ENCODE measurements at places on chromosomes 3 and 15.

DNA sequence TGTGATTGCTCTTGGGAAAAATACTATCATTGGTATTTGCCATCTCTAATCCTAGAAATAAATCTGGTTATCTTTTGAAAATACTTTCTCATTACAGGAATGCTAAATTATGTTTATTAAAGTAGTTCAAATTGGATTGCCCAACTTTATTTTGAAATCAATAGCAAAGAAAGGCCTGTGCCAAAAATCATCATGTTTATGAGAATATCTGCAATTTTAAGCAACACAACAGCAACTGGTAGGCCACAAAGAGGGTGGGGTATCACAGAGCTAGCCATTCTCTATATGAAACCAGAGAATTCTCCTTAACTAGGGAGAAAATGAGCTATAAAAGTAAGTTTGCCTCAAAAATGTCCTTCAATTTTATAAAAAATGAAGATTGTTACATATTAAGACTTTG is 11.9 kb upstream of the TM4SF19 start:
- H3K36me3 ChIP-seq, result peaks cover 11% of the 10 kb centered on the region
- H3K27me3 ChIP-seq, result no peaks in the 10 kb centered on the region
- no peaks in the 10 kb centered on the region for H3K4me1 ChIP-seq
- DNase-seq, result no peak
- H3K4me3 ChIP-seq, result no peak overlapping the region

DNA sequence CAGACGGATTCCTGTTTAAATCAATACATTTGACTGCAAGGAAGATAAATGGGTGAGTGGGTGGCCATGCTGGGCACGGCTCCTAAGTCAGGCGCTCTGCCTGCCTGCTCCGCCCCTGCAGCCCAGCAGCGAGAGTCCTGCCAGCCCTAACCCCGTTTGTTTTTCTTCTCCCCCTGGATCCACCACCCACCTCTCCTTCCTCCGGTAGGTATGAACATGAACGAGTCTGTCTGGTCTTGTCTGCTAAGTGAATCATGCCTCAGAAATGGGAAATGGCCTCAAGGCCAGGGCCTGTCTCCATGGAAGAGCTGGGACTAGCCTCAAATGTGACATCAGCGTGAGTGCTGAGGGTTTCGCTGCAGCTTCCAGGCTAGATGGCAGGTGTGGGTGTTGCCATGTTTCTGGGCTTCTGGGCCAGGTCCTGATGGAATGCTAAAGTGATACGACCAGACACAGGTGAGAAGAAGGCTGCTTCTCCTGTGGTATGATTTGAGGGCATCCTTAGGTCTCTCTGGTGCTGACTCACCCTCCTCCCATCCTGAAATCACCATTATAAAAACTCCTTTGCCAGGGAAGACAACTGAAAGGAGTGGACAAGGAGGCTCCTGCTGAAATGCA is 5.6 kb upstream of the FEM1B start:
- H3K27ac ChIP-seq, result no peak overlapping the region
- no peak overlapping the region for H3K4me3 ChIP-seq
- no peaks in the 10 kb centered on the region for H3K27me3 ChIP-seq
- H3K36me3 ChIP-seq, result no peaks in the 10 kb centered on the region
- H3K4me1 ChIP-seq, result no peaks in the 10 kb centered on the region

- H3K36me3 ChIP-seq, result no peaks in the 10 kb centered on the region
- no peak for DNase-seq
- no peaks in the 10 kb centered on the region for H3K4me1 ChIP-seq
- no peak overlapping the region for H3K27ac ChIP-seq
Measured at GRCh38 chr15:67792250-67792942, 32.9 kb upstream of the SKOR1 start.

- no peaks in the 10 kb centered on the region for H3K27me3 ChIP-seq
- no peak overlapping the region for H3K4me3 ChIP-seq
- no peak for DNase-seq
- no peak overlapping the region for H3K27ac ChIP-seq
Measured at GRCh38 chr3:134009345-134010000, 20.3 kb downstream of the SLCO2A1 start.

DNA sequence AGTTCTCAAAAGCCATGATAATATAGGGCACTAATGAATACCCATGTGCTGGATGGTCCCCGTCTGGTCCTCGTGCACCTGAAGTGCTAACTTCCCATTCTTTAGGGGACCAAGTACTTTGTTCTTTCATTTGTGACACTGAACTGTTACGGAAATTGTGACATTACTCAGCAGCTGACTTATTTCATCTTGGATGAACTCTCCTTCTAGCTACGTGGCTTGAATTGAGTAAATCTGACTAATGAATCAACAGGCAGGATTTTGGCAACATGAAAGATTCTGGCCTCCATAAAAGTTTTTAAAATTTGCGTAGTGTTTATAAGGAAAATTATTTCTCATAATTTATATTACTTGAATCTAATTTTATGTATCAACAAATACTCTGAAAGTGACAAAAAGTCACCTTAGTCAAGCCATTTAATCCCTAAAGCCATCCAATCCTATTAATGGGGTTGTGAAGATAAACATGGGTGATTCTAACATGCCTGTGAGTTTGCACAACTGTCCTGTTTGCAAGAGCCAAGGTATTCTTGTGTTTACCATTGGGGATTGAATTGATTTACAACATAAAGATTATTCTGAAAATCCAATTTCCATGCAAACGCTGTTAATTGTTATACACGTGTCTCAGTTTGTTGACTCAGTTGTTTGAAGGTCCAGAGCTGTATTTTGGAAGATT is 119.9 kb downstream of the AGBL1 start:
- H3K27me3 ChIP-seq, result no peaks in the 10 kb centered on the region
- H3K27ac ChIP-seq, result no peak overlapping the region
- H3K36me3 ChIP-seq, result no peaks in the 10 kb centered on the region
- no peaks in the 10 kb centered on the region for H3K4me1 ChIP-seq
- H3K4me3 ChIP-seq, result no peak overlapping the region

DNA sequence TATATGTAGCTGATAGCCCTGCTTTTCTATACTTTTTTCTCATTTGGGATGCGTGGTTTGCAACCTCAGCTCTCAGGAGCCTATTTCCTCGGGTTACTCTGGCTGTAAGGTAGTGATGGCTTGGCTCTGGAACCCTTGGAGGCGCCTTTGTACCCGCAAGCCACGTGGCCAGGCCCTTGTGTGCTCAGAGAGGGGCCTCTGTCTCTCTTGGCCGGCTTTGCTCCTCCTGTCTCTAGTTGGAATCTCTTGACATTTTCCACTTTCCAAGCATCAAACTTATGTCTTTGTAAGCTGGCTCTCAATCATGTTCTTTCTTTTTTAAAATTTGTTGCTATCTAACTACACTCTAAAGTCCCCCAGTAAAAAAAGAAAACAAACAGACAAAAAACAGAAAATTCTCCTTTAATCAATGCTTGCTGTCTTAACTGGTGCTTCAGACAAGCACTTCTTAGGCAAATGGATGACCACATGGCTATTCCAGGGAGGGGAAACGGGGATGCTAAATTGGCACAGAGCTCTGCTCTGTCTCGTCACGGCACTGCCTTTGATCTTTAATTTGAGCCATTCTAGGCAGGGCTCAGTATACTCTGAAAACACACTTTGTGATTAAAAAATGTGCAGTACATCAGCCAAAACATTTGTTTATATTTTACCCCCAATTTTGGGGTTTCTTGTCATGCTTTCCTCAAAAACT is 180.4 kb upstream of the NR2E3 start:
- H3K27me3 ChIP-seq, result no peaks in the 10 kb centered on the region
- DNase-seq, result no peak
- no peaks in the 10 kb centered on the region for H3K4me1 ChIP-seq
- H3K27ac ChIP-seq, result no peak overlapping the region
- H3K4me3 ChIP-seq, result no peak overlapping the region

GRCh38 chr15:95127356-95127755 is 896.0 kb downstream of the MCTP2 start:
- no peak for DNase-seq
- no peak overlapping the region for H3K27ac ChIP-seq
- no peak overlapping the region for H3K4me3 ChIP-seq
- H3K36me3 ChIP-seq, result no peaks in the 10 kb centered on the region
- no peaks in the 10 kb centered on the region for H3K4me1 ChIP-seq

DNA sequence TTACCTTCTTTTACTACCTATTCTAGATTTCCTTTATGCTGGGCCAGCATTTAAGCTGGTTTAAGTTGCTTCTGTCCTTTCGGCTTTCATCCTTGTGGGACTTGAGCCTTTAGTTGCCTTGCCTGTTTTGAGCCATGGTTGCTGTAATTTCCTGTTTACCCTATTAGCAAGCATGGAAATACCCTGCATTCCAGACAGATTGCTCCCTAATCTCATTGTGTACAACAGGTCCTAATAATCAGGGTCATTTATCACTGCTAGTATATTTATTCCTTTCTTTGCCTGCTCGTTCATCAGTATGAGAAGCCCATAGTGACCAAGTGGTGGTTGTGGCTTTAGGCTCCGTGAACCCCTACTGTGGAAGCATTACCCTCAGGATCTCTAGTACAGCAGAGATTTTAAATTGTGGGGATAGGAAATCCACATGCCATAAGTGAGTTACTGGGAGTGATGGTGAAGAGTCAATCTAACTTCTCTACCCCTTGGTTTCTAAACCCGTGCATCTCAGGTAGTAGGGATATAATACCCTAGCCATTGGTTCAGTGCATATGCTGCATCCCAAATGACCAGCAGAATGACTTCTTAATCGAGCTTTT is 31.9 kb downstream of the NCK1 start:
- peaks cover 11% of the 10 kb centered on the region for H3K4me1 ChIP-seq
- no peaks in the 10 kb centered on the region for H3K27me3 ChIP-seq
- H3K27ac ChIP-seq, result no peak overlapping the region
- no peak for DNase-seq
- H3K36me3 ChIP-seq, result no peaks in the 10 kb centered on the region
- no peak overlapping the region for H3K4me3 ChIP-seq

DNA sequence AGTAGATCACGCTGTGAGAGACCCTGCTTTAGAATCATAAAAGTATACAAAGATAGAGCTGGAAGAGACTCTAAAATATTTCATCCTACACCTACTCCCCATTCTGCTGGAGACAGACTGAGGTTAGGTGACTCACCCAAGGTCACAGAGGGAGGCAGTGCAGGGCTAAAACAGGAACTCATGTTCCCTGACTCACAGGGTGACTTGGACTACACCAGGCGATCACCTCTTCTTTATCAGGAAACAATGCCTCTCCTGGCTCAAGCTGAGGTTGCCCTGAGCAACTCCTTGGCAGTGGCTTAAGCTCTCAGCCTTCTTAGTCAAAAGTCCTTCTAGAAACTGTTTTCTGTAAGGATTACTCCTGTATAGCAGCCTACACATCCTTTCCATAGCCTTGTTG is 26.4 kb upstream of the TNFAIP8L3 start:
- DNase-seq, result no peak

- H3K27ac ChIP-seq, result no peak overlapping the region
- no peak overlapping the region for H3K4me3 ChIP-seq
- no peak for DNase-seq
- H3K36me3 ChIP-seq, result peaks cover 13% of the 10 kb centered on the region
- H3K27me3 ChIP-seq, result no peaks in the 10 kb centered on the region
- H3K4me1 ChIP-seq, result no peaks in the 10 kb centered on the region
Measured at GRCh38 chr15:52334491-52335160, 39.0 kb upstream of the MYO5C start.

- no peaks in the 10 kb centered on the region for H3K4me1 ChIP-seq
- no peak overlapping the region for H3K4me3 ChIP-seq
- H3K27me3 ChIP-seq, result no peaks in the 10 kb centered on the region
- peak; percentile 3 for DNase-seq
- H3K27ac ChIP-seq, result no peak overlapping the region
Measured at GRCh38 chr15:94287794-94288246, 56.5 kb downstream of the MCTP2 start.

DNA sequence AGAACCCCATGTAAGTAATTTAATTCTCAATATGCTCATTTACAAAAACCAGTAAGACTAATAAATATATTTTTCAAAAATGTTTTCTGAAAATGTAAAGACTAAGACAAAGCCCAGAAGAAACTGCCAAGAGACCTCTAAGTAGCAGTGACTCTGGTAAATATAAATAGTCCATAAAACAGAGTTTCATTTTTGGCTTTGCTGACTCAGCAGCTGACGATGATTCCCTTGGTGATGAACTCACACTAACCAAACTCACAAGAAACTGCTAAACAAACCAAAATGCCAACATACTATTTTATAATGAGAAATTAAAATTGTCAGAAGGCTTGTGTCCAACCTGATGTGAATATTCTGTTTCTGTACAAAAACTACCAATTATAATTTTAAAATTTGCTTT is 31.5 kb upstream of the IMPG2 start:
- no peak overlapping the region for H3K4me3 ChIP-seq
- DNase-seq, result no peak
- H3K27ac ChIP-seq, result no peak overlapping the region
- no peaks in the 10 kb centered on the region for H3K27me3 ChIP-seq
- no peaks in the 10 kb centered on the region for H3K36me3 ChIP-seq

GRCh38 chr3:142735462-142735861 is 11.6 kb downstream of the TRPC1 start:
- no peak overlapping the region for H3K27ac ChIP-seq
- no peak for DNase-seq
- no peak overlapping the region for H3K4me3 ChIP-seq
- no peaks in the 10 kb centered on the region for H3K36me3 ChIP-seq
- no peaks in the 10 kb centered on the region for H3K4me1 ChIP-seq

DNA sequence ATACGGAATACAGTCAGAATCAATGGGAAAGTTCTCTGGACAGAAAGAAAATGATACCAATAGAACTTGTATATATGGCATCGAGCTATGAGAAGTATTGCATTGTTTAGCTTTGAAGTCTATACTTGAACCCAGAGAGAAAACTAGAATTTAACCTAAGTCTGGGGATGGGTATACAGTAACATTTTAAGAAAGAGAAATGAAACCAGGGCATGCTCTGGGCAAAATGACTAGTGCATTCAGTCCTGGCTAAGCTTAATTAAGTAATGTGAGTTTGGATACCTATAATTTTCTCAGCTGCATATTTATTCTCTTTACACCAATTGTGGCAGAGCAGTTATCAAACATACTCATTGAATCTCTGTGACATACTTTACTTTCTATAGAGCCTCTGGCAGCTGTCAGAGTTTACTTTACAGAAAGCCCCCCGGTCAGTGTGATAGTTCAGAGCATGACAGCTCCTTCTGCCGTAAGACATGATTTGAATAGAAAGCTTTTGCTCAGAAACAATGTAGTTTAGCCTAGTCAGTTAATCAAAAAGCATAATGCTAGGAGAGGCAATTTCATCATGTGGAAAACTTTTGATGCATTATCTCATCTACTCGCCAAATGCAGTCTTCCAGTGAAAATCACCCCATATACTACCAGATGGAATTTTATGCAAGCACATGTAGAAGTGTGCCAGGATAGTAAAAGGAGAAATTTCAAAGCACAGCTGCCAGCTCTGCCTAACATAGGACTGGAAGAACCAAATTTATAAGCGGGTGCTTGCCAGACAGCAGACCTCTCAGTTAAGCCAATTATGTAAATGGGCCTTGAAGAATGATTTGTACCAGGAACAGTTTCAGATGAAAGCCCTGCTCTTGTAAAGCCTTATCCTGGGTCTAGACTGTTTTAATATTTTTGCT is 40.7 kb downstream of the OXSM start:
- H3K4me3 ChIP-seq, result no peak overlapping the region
- H3K27ac ChIP-seq, result no peak overlapping the region
- H3K4me1 ChIP-seq, result no peaks in the 10 kb centered on the region

Measured in effector memory CD4-positive, alpha-beta T cell (primary cell).